ENCODE measurements at places on chromosomes 2 and 18.

DNA sequence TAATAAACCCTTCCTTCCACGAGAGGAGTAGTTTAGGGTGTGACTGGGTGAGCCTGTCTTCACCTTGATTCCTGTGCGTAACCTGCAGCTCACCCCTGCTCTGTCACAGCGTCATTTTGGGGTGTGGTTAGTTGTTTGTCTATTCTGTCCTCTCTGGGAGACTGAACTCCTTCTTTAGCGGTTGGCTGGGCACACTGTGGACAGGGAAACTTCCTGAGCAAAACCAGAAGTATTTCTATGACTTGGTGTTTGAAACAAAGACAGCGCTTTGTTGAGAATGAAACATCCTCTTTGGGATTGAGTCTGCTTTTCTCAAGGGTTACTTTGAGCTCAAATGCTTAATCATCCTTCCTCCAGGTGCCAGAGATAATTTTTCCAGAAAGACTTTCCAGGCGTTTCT, 270.7 kb downstream of the HRH4 start:
- DNase-seq, result no peak

DNA sequence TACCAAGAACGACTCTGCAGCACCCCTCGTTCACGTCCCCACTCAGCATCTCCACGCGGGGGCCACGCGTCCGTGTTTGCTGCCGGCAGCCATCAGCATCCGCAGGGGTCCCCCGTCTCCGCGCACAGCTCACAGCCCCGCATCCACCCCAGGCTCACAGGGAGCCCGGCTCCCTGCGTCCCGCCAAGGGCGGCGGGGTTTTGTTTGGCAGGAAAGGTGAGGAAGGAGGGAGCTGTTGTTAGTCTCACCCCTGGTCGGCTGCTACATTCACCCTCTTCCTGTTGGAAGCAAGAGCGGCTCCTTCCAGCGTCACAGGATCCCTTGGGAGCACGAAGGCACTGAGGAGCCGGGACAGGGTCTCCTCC, 131.0 kb upstream of the CTDP1 start:
- DNase-seq, result no peak

GRCh38 chr18:23565916-23566547, 20.3 kb downstream of the NPC1 start:
- no peak for DNase-seq

GRCh38 chr2:65443509-65444186, 11.2 kb upstream of the SPRED2 start:
- peak; percentile 1 for DNase-seq

GRCh38 chr2:64474636-64475035, 20.7 kb downstream of the LGALSL start:
- DNase-seq, result no peak

DNA sequence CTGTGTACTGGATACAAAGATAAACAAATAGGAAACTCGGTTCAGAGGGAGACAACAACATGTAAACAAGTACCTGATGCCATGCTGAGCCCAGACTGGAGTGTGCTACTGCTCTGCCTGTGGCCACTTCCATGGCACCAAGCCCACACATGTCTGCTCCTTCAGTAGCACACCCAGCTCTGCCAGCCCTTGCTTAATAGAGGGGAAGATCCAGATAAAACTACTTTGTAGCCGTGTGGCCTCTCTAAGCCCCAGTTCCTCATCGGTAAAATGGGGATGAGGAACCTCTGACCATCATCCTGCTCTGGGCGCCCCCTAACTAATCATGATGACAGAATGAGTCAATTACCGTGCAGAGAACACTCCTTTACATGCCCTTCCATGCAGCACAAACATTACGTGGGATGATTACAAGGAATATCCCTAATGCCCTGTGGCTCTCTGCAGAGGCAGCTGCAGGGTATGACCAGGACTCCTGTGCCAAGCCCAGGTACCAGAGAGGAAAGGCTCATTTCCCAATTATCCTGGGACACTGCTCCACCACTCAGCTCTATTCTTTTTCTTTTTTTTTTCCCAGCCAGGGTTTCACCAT, 34.9 kb downstream of the DNMT3A start:
- DNase-seq, result no peak

- no peak for DNase-seq
Measured at GRCh38 chr2:160005908-160006307, 56.5 kb downstream of the PLA2R1 start.

DNA sequence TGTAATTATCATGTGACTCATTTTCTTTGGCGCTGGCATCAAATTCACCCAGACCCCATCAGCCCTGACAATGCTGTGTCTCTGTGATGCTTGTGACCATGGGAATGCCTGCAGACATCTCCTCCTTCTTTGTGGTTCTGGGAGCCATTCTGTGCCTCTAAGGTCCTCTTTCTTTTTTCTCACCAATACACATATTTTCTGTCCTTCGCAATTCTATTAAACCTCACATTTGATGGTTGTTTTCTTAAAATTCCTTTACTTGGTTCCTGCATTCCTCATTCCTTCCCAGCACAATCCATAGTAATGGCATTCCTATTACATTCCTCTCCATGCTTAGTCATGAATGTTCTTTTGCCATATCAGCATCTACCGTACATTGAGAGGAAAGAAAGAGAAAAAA, 375.3 kb downstream of the PIK3C3 start:
- no peak for DNase-seq

DNA sequence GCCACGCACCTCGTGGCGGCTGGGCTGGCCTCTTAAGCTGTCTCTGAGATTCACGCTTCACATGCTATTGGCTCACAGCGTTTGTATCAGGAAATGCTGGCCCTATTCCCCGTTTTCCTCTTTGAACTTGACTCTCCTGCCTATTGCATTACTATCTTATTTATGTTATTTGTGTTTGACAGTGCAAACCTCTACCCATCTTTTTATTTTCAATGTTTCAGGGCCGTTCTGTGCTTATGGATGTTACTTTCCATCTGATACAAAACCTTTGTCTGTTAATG, 149.9 kb upstream of the TWIST2 start:
- no peak for DNase-seq

- no peak for DNase-seq
Measured at GRCh38 chr2:36809069-36809445, 112.5 kb downstream of the VIT start.

DNA sequence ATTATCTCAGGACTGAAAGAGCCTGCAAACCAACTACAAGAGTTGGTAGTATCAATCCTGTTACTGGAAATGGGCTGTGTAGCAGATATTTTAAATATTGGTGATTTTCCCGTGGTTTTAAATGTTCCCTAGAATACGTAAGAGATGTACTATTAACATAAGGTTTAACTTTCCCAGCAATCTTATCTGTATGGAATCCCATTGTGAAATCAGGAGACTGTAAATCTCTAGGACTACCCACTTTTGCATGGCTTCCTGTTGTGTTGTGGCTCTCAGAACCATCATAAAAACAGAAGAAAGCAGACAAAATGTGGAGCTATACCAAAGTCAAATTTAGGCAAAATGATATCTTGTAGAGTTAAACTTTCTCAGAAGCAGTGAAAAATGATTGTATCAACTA, 641.5 kb upstream of the SETBP1 start:
- DNase-seq, result no peak

- DNase-seq, result no peak
Measured at GRCh38 chr18:2395427-2396161, 175.7 kb downstream of the METTL4 start.

GRCh38 chr2:52639692-52640091, 1127.9 kb upstream of the CHAC2 start:
- DNase-seq, result no peak

DNA sequence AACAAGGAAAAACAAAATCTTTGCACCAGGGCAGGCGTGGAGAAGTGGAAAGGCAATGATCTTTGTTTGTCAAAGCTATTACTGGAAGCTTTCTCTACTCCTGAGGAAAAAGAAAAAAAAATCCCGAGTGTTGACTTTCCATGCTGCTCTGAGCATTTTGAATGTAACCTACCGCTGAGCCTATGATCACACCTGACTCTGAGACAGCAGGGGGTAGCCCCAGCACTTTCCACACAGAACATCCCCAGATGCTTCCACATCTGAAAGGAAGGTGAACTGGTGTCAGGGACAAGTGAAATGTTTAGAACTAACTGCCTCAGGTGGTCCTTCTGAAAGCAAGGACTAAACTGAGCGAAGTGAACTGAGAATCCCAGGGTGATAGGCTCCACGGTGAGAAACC, 1315.1 kb upstream of the DDX18 start:
- no peak for DNase-seq

GRCh38 chr2:127411653-127412369, 6.4 kb upstream of the PROC start:
- no peak for DNase-seq

- no peak for DNase-seq
Measured at GRCh38 chr2:189305291-189305943, 125.9 kb upstream of the COL5A2 start.

DNA sequence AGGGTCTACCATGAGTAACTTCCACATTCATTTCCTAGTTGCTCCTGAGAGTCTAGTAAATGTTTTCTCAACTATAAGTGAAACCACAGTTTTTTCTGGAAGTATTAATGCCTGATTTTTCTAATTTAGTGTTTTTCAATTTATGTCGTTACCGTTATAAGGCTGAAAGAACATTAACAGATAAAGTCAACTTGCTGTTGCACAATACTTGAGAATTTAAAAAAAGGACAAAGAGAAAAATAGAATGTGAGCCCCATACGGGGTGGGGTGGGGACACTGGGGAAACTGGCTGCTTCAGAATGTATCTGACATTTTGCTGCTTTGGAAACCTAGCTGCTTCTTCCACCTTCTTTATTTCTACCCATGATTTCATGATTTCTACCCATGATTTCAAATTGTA, 26.2 kb downstream of the CNOT11 start:
- DNase-seq, result no peak

All from anterior cingulate cortex (tissue), 58 donors.